ENCODE measurements at places on chromosomes 4 and X.

- no peak for DNase-seq
Measured at GRCh38 chr4:162485486-162485885, 321.7 kb upstream of the FSTL5 start.

DNA sequence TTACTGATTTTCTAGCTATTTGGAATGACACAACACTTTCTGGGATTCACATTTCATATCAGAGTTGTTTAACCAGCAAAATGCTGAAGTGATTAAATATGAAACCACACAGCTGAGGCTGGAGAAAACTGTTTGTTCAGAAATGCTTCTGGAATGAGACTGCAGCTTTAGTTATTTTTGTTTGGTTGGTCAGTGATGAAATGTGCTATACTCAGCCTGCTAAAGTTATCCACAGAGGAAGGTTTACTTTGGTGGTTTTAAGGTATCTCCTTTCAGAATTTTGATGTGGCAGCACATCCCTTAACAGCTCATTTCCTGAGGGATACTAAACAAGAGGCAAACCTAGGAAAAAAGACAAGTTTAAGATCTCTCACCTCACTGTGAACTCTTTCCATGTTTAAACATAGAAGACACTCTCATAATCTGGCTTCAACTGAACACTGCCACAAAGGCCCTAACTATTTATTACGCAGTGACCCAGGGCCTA is 106.6 kb upstream of the PDE5A start:
- DNase-seq = no peak

GRCh38 chrX:154541896-154542722 is 4.5 kb downstream of the G6PD start:
- peak; percentile 38 for DNase-seq

GRCh38 chrX:153635788-153636668 is 11.0 kb upstream of the DUSP9 start:
- no peak for DNase-seq

DNA sequence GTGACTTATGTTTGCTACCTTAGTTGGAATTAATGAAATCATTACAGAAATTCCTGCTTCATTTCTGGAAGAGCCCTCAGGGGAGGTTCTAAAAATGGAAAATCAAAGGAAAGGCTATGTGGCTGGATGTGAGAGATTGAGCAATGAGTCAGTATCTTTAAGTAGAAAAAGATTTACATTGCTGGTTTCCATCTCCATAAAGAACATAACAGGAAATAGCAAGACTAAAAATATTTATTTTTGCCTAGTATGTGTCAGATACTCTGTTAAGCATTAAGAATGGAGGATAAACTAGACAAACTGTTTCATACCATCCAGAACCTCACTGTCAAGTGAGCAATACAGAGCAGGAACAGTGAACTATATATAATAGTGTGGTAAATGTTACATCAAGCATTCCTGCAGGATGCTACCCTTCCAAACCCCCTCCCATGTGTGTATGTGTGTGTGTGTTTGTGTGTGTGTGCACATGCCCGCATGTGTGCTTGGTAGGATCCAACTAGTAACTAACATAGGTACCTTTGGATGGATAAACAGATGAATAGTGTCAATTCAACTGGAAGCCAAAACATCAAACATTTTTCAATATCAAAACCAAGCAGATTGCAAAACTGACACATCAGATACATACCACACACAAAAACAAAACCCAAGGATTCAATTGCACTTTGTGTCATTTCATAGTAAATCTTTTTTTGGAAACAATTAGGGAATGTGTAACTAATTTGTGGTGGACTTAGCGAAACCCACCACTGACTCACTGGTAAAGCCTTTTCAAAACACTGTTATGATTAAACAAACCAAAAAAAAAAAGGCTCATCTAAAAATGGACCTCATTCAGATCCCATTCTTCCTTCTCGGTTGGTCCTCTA is 223.4 kb downstream of the SHROOM3 start:
- no peak for DNase-seq

- DNase-seq = no peak
Measured at GRCh38 chr4:110484767-110485166, 8.8 kb downstream of the ENPEP start.

DNA sequence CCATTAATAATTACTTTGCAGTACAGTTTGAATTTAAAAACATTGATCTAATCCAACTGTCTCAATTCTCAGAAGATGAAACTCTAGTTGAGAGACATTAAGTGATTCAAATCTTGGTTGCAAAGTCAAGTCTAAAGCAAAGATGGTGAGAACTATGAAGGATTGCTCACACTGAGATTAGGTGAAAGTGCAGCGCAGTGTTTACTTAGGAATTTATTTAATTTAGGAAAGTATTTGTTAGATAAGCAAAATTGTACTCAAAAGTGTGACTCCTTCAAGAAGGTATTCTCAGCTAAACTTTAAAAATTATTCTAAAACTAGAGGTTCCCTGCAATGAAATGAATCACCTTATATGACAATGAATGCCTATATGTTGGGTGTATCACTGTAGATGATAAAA is 454.9 kb downstream of the PDGFC start:
- no peak for DNase-seq

DNA sequence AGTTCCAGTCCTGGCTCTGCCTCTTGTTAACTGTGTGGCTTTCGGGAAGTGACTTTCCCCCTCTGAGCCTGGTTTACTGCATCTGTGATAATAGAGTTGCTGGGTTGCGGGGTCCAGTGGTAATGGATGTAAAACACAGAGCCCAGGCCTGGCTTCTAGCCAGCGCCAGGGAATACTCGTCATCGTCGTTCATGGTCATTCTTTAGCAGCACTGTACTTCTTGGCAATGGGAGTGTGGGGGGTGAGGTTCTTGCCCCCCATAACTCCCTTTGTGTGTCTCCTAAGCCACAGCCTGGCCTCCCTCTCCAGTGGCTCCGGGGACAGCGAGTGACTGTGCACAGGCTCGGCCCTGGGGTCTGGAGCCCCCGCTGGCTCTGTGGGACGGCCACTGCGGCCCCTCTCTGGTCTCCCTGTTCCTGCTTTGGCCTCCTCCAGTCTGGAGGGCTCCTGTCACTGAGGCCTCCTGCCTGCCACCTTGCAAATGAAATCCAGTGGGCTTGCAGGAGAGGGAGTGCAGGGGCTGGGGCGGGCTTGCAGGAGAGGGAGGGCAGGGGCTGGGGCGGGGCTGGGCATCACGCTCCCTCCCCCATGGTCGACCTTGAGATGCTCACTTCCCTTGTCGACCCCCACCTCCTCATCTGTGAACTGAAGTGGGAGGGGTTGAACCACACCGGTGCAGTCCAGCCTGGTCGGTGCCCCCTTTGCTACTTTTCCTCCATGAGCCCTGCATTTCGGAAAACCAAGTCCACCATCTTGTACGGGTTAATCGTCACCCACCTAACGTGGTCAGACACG is 13.2 kb downstream of the PSAPL1 start:
- no peak for DNase-seq

DNA sequence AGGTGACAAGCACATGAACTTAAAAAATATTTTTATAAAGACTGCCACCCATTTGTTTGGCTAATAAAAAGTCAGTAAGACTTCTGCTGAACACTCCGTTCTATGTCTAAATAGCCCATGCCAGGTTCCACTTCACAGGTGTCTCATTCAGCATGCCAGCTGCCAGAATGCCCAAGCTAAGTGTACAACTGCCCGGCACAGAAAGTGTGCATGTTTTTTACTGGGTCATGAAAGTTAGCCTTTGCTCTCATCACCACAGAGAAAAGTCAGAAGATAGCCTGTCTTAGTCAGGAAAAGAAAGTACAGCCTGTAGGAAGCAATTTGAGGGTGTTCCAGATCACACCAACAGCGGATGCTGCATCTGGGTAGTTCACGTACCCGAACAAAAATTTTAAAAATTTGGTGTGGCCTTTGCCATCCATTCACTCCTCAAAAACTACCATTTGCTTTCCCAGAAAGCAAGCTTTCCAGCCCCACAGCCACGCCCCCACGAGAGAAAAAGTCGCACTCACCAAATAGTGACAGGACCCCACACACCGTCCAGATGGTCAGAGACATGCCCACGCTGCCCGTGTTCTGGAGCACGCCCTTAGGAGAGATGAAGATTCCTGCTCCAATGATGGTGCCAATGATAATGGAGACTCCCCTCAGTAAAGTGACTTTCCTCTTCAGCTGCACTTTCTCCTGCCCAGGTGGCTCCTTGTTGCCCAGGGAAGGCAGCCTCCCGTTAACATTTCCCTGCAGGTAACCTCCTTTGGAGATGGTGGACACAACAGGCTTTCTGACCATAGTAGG is 671 bp downstream of the SLC7A11 start:
- peak; percentile 31 for DNase-seq

DNA sequence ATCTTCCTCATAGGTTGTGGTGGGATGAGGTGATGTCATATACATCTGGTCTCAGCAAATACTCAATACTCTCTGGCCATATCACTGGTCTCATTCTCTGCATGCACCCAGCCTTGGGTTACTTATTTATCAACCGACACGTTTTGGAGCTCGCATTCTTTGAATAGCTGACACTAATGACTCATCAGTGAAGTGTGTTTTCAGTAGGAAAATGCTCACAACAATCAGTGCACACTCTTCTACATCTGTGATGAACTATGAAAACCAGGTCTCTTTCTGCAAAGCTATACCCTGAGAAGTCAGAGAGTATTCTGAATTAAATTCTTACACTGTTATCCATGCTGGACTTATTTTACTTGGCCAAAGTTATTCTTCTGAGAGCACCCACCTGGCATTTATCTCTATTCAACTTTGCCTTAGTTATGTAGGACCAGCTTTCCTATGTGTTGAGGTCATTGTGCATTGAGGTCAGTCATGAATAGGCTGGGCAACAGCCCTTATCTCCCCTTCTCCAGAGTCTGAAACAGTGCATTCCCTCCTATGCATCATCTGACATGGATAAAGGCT is 58.7 kb upstream of the DHX15 start:
- DNase-seq = no peak

- DNase-seq = no peak
Measured at GRCh38 chrX:45537936-45538335, 337.3 kb upstream of the DIPK2B start.

DNA sequence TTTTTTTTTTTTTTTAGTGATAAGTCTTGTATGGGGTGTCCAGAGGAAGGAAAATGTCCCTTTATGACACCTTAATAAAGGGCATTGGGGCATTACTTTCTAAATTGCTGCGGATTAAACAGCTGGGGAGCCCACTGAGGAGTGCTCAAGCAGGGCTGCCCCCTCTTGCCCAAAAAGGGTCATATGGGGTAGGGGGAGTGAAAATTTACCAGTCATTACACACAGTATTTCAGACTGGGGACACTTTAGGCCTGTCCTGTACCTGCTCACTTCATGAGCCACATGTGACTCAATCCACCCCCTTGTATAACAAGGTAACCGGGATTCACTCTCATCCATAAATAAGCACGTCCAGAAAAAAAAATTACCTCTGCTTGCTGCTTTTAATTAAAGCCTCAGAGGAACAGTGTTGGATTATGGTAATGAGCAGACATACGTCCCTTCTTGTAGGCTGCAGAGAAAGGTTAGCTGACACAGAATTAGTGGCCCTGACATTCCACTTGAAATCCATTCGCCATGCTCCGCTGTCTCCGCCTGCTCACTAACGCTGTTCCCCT is 1.8 kb downstream of the PRDM8 start:
- DNase-seq = no peak

GRCh38 chr4:103046416-103047290 is 27.1 kb upstream of the SLC9B1 start:
- DNase-seq = peak; percentile 39

- no peak for DNase-seq
Measured at GRCh38 chr4:148025981-148026380, 294.1 kb downstream of the ARHGAP10 start.

DNA sequence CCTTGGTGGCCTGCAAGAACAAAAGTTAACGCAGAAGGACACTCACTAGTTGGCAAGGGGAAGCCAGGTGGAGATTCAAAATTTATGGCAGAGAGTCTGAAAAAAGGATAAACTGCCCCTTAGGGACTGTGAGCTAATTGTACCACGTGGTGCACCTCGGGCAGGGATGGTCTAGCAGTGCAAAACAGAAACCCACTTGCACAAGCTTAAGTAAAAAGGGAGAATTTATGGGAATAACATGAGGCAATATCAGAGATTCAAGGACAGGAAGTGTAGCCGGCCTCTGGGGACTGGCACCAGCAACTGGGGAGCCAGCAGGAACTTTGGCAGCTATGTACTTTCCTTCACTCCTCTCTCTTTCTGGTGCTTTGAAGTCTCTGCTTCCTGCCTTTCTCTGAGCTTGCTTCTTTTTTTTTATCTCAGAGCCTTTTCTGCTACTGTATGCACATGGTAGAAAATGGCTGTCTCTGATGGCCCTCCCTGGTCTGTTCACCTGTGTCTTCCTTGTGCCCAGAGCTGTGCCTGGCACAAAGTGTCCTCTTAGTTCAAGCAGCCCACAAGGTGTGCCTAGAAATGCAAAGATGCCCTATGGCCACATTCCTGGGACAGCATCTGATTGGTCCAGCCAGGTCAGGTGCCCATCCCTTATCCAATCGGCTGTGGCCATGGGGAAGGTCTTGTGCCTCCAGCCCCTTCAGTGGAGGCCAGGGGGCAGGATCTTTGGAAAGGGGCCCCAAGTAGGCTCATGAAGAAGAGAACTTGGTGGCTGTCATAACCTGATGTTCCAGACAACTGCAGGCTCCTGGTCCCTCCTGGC is 114.8 kb upstream of the ATP6AP2 start:
- no peak for DNase-seq

GRCh38 chr4:126957556-126957955 is 675.2 kb upstream of the INTU start:
- no peak for DNase-seq

DNA sequence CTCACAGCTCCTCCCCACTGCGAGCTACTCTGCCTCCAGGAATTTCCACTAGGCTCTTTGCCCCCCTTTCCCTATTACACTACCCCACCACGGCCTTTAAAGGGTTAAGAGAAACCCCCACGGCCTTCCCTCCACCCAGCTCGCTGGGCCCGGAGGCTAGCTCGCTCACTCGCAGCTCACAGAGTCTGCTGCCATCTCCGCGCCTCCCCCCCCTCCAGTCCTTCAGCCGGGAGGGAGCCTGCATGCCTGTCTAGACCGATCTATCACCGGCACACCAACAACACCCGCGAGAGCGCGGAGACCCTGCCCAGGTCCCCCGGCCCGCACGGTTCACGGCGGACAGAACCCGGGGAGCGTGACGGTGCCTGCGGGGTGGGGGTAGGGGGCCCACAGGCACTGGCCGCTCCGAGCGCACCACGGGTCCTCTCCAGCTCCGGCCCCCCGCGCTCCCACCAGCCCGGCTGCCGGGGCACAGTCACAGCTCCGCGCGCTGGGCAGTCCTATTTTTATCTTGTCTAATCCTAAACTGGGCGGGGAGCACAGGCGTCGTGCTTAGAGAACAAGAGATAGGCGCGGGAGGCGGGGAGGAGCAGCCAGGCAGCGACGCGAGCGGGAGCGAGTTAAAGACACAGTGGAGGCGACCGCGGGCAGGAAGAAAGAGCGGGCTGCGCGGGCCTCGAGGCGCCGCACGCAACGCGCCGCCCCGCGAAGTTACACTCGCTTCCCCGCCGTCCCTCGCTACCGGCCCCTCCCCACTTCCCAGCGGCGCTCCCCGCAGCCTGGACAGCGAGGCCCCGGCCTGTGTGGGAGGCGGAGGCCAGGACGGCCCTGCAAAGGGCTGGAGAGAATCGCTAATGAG is 3.5 kb downstream of the BCOR start:
- peak; percentile 35 for DNase-seq

- DNase-seq = no peak
Measured at GRCh38 chr4:99625369-99625768, 32.3 kb downstream of the C4orf54 start.

Data from globus pallidus (tissue), 1 donor.